ENCODE measurements at places on chromosomes 1 and 21.

GRCh38 chr1:65791801-65792668 lies 660 bp upstream of the PDE4B start:
- DNase-seq, result peak; percentile 51

GRCh38 chr1:44572572-44572879 lies 101.8 kb downstream of the TMEM53 start:
- no peak for DNase-seq

DNA sequence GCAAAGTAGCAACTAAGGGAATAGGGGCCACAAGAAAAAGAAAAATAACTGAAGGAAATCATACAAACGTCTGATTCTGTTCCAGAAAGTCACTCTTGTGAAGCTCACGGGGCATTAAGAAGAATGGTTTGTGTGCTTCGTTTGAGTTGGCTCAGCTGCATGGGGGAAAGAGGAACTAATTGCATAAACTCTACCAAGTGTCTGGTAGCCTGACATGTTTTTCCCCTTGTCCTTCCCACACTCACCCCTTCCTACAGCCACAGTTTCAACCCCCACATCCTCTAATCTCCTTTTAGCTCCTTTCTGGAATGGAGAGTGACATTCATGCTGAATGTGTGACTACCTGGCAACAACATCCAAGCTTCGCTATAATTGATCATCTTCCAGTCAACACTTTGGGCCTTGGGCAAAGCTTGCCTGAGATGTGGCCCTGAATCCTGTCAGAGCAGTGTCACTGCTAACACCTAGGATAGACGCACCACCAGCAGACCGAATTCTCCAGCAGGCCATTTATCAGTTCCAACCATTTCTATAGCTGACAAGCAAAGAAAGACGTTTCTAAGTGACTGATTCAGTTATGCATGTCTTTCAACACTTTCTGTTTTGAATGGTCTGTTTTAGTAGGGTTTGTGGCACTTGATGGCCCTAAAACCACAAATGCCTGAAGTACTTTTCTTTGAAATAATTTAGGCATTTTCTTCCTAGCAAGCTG lies 439.6 kb downstream of the TTLL7 start:
- no peak for DNase-seq

- peak; percentile 57 for DNase-seq
These were observed 22.2 kb upstream of the RAP1A start for GRCh38 chr1:111597426-111597825.

DNA sequence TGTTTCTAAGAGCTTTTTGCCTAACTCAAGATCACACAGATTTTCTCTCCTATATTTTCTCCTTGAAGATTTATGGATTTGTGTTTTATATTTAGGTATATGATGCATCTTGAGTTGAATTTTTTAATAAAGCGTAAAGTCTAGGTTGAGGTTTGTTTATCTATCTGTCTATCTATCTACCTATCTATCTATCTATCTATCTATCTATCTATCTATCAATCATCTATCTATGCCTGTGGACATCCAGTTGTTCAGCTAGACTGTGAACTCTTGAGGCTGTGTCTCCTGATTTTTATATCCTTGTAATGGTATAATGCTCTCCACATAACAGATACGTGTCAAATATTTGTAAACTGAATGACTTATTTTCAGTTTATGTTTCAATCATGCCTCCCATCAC lies 120.1 kb downstream of the DNAH14 start:
- no peak for DNase-seq

DNA sequence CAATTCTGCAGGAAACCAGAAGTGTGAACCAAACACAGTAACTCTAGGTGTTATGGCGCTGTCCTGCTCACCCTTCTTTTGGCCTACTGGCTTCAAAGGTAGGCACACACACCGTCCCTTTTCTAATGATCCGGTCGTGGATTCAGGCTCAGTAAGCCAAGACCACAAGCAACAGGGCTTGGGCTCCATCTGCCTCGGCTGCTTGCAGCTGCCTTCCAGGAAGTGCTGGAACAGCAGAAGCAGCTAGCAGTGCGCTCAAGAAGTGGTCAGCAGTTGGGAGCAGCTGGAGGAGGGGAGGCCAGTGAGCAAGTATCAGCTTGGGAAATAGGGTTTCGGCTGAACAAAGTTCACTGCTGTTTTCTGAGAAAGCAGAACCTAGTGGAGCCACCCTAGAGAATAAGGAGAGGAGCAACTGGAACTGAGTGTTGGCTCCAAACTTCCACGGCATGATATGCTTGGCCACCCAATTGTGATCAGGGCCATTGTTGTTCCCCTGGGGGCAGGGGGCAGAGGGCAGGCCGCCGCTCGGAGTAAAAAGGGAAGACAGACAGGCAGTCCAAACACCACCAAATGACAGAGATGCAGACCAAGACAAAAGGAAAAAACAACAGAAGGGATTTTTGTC lies 173.4 kb downstream of the TOMM20 start:
- no peak for DNase-seq

GRCh38 chr1:205343431-205344065 lies 13.2 kb downstream of the KLHDC8A start:
- DNase-seq, result no peak

- DNase-seq, result no peak
These were observed 834.2 kb upstream of the CXADR start for GRCh38 chr21:16678429-16679160.

- DNase-seq, result no peak
These were observed 24.4 kb upstream of the GNG4 start for GRCh38 chr1:235673981-235674380.

GRCh38 chr1:94463056-94463764 lies 45.0 kb downstream of the ABCD3 start:
- no peak for DNase-seq

DNA sequence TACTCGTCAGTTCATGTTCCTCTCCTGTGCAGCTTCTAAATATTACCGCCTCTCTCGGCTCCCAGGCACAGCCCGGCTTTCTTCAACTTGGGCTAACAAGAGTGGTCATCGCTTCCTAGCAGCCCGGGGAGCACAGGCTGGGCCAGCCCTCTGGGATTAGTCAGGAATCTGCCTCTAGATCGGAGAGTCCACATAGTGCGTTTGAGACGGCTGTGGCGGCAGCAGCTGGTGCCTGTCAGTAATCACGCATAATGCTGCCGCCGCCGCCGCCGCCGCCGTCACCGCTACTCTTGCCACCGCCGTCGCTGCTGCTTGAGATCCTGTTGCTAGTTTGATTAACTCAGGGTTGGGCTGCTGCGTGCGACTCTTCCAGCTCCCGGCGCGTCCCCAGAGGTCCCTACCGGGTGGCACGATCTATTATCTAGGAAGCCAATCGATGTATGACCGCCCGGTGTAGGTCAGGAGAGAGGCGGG lies at the start of gene RXRG:
TSS of gene RXRG (minus strand) at position 230 of the 474 bp plus-strand sequence. CDS start 233 bp downstream, outside the sequence.
- DNase-seq, result peak; percentile 7

- DNase-seq, result no peak
These were observed 31.4 kb upstream of the LGALS8 start for GRCh38 chr1:236492378-236492777.

DNA sequence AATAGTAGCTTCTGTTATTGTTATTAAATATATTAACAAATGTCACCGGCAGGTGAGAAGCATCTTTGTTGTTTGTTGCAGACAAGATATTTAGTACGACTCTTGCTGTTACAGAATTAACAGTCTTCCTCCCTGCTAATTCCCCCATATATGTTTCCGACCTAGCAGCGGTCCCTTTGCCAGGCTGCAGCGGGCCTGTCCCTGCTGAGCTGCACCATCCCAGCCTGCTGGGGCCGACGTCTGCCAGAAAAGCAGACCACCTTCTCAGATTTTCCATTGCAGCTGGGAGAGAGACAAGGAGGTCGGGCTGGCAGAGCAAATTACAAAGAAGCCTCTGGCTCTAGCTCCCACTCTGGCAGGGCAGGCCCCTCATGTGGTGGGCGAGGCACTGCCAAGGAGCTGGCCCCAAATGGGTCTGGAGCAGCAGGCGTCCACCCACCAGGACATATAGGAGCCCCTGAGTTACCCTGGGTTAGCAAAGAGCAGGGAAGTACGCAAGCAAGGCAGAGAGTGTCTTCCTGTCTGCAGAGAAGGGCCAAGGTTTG lies 142.7 kb downstream of the FOXD2 start:
- no peak for DNase-seq

- DNase-seq, result peak; percentile 60
These were observed at the start of gene PTPN22 for GRCh38 chr1:113871597-113872113. Gene PTPN22 (minus strand): TSS chr1:113871712.

GRCh38 chr1:33072707-33073106 lies 8.2 kb upstream of the AZIN2 start:
- peak; percentile 36 for DNase-seq

- DNase-seq, result no peak
These were observed 5.9 kb upstream of the CXADR start for GRCh38 chr21:17506951-17507350.

DNA sequence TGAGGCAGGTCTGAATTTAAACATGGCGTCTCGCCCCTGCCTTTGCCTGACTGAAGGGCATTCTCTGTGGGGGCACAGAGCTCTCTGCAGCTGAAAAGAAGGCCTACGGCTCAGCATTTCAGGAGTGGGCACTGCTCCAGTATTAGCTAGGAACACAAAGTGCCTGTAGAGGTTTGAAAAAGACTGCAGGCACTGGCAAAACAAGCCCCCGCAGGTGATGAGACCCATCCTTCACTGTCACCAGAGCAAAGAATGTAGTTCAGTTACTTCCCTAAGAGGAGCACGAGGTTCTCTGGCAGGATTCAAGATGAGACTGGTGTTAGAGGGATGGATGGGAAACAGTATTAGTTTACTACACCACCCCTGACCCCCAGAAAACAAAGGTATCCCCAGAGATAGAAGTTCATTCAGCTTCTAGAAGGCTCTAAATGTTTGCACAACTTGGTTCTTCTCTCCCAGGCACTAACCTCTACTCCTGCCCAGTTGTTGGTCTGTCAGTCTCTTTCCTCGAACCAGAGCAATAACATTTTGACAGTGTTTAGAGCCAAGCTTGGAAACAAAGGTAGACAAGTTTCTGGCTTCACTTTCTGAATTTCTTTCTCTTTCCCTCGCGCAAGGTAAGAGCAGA lies 101.9 kb upstream of the KCNE2 start:
- no peak for DNase-seq

GRCh38 chr1:89962742-89963075 lies 32.2 kb upstream of the ZNF326 start:
- peak; percentile 58 for DNase-seq

DNA sequence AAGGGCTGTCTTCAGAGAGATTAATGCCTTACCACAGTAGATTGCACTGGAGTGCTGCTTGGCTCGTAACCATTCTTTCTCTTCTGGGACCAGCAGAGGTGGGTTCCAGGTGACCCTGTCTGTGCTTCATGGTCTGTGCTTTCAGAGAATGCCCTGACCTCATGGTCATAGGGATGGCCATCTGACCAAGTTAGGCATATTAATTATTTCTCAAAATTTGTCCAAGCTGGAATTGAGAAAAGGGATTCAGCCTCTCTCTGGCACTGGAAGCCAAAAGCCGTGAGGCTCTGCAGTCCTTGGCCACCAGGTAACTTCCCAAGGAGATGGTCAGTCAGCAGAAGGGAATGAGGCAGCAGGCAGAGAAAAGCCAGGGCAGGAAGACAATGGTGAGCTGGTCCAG lies 37.2 kb upstream of the TSPAN2 start:
- no peak for DNase-seq

DNA sequence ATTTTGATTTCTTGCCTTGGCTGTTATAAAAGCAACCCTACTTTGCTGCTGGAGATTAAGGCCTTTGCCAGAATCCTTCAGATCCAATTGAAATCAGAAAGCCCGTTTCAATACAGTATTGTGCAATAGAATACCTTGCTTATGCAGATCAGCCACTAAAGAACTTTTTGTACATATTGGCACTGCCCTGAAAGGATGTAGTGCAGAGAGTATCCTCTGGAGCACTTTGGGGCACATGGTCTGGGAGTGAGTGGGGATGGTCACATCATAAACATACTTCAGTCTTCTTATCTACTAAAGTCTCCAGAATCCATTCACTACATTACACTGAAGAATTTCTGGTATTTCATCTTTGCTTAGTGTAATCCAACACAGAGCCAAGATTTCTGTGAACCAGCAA lies 189.0 kb downstream of the CENPF start:
- no peak for DNase-seq

DNA sequence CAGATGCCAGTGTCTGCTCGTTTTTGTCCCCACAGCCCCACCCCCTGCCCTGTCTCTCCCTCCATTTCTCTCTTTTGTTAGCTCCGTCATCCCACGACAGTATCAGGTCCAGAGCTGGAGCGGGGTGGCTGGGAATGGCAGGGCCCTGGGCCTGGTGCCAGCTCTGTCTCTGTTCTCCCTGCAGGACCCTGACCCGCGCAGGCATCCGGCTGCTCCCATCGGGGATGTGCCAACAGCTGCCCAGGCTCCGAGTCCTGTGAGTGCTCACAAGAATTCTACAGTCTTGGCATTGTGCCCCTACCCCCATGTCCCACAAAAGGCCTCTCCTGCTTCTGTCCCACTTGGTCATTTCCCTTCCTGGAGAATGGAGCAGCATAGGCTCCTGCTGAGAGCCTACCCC lies 37.4 kb downstream of the UBE2T start:
- DNase-seq, result no peak

GRCh38 chr1:25825605-25826004 lies 5.9 kb downstream of the MTFR1L start:
- DNase-seq, result no peak

- no peak for DNase-seq
These were observed at the start of gene HDGF for GRCh38 chr1:156751451-156751756. Gene HDGF (minus strand): TSS chr1:156751675. CDS start chr1:156751429, 246 bp downstream.

GRCh38 chr1:222750651-222751050 lies 13.6 kb downstream of the FAM177B start:
- DNase-seq, result no peak

DNA sequence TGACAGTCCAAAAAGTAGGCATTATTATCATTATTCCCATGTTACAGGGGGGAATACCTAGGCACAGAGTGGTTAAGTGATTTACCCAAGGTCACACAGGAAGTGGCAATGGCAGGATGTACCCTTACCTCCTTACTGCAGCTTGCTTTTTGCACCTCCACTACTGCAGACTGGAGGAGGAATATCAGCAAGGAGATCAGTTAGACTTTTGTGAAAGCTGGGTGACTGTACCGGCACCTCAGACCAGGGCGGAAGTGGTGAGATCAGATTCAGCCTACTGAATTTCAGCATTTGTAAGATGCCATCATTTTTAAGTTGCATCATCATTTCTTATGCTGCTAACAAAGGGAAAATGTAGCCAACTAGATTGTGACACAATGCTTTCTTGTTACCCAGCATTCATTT lies 4.5 kb downstream of the ADARB1 start:
- peak; percentile 58 for DNase-seq

DNA sequence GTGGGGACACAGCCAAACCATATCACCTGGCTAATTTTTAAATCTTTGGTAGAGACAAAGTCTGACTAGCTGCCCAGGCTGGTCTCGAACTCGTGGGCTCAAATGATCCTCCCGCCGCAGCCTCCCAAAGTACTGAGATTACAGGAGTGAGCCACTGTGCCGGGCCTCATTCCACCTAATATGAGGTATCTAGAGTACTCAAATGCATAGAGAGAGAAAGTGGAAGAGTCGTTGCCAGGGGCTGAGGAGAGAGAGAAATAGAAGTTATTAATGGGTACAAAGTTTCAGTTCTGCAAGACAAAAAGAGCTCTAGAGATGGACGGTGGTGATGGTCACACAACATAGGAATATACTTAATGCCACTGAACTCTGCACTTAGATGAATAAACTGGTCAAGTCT lies 119.6 kb downstream of the TOMM20 start:
- DNase-seq, result no peak

GRCh38 chr21:41024746-41025254 lies 143.2 kb upstream of the BACE2 start:
- no peak for DNase-seq

GRCh38 chr1:183632964-183633363 lies 2.6 kb downstream of the ARPC5 start:
- peak; percentile 41 for DNase-seq

Data from foreskin fibroblast (primary cell).